ENCODE measurements at places on chromosomes 3 and 15.

- no peak for DNase-seq
Measured at GRCh38 chr3:8298021-8298954, 203.3 kb upstream of the LMCD1 start.

- DNase-seq, result peak; percentile 98
Measured at GRCh38 chr3:147391781-147392624, 14.3 kb downstream of the ZIC4 start.

DNA sequence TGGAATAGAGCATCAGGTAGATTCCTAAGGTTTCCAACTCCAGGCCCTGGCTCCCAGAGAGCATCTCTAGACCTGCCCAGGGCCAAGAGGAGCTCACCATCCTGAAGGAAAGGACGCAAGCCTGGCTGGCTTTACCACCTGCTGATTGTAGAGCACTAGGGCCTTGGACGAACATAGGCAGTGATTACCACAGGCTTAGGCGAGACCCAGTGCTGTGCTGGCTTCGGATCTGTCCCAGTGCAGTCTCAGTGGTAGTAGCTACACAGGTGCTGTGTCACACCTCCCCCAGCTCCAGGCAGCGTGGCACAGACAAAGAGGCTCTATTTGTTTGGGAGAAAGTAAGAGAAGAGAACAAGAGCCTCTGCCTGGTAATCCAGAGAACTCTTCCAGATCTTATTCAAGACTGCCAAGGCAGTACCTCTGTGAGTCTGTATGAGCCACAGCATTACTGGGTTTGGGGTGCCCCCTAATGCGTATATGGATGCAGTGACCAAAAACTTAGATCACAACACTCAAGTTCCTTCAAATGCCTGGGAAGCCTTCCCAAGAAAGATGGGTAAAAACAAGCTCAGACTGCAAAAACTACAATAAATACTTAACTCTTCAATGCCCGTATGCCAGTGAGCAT lies 25.4 kb downstream of the ISG20 start:
- DNase-seq, result peak; percentile 48

- no peak for DNase-seq
Measured at GRCh38 chr3:102074946-102075345, 225.6 kb downstream of the NFKBIZ start.

DNA sequence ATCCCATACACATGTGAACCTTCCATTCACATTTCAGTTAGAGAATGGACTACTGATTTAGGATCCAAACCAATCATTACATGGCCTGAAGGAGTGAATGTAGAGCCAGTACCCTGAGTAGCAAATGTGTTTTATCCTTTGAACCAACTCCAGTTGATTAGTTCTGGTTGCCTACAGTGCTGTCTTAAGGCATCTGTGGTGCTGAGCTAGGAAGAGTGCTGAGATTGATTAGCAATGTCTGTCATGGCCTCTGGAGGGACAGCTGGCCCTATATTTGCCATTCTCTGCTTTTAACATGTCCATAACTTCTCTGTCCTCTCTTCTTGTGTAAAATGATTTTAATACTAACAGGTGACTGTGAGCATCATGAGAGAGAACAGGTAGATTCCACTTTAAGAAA lies 11.1 kb downstream of the LRTM1 start:
- DNase-seq, result peak; percentile 52

GRCh38 chr3:156217674-156218352 lies 97.4 kb downstream of the KCNAB1 start:
- peak; percentile 32 for DNase-seq

GRCh38 chr3:29514912-29515311 lies 234.0 kb downstream of the RBMS3 start:
- no peak for DNase-seq

DNA sequence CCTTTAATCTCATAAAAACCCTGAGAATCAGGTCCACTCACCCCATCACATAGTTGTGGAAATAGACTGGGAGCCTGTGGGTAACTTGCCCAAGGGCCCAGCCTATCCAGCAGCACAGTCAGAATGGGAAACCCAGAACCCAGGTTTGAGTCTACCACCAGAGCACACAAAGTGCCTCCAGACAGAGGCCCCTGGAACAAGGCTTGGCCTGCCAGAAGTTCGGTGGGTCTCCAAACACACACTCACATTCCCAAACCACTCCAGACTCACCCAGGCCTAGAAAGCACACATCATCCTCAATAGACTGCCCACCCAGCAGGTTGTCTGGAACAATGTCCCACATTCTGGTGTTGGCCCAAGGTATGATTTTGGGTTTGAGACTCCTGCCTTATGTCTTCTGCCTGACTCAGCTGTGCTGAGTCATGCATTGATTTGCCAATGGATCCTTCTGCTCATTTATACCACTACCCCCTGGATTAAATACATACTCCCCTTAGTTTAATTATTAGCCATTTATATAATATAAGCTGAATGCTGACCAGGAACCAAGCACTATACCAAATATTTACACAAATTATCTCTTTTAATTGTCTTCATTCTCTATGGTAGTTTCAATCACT lies 4.5 kb downstream of the SLC12A8 start:
- DNase-seq, result no peak

GRCh38 chr3:128496602-128497304 lies 3.8 kb upstream of the GATA2 start:
- DNase-seq, result no peak

DNA sequence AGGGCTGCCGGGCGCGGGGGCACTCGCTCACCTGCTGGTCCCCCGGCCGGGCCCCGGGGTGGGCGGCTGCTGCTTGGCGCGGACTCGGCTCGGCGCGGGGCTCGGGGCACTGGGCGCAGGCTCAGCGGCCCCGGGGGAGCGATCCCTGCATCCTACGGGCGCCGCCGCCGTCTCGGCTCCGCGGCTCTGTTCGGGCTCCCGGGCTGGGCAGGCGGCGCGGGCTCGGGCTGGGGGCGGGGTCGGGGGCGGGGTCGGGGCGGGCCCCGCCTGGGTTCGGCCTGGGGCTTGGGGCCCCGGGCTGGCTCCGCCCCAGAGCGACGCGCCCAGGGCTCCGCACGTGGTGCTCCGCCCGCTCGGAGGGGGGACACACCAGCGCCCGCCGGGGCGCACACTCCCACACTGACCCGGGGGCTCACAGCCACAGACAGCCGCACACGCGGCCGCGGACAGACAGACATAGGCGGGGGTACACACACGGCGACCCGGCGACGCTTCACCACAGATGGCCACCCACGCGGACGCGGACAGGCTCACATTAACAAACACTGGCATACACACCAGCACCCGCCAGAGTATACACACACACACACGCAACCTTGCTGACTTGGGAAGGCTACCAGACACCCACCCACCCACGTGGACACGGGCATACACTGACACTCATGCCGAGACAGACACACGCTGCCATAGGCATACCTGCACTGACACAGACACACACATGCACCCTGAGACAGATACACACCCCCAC lies at the start of gene SCN5A:
Gene SCN5A, minus strand, starts transcription at position 188 of the 748 bp plus-strand sequence. CDS start 16,380 bp downstream, outside the sequence.
- peak; percentile 28 for DNase-seq

GRCh38 chr15:73948982-73949381 lies 22.7 kb downstream of the LOXL1 start:
- no peak for DNase-seq

DNA sequence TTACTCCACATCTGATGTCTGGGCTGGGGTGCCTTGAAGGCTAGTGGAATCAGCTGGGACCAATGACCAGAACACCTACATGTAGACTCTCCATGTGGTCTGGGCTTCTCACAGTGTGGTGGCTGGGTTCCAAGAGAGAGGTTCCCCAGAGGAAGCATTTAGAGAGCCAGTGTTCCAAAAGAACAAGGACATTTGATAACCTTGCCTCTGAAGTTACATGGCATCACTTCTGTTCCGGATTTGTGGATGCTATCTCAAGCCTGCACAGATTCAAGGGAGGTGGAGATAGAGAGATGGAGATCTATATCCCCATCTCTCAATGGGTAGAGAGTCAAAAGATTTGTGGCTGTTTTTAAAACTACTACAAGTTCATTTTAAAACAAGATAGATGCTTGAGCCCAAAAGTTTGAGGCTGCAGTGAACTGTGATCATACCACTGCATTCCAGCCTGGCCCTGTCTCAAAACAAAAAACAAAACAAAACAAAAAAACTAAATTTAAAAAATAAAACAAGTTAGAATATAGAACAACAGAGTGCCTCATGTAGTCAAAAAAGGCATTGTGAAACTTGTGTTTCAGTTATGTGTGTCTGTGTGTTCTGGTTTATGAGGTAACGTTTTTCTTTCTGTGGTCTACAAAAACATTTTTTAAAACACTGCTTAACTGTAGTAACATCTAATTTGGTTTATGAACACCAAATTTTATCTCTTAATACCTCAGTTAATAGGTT lies 44.8 kb downstream of the PDE8A start:
- DNase-seq, result no peak
